ENCODE measurements at places on chromosomes 7 and 10. TPM values are rescaled to one million over a fixed set of nuclear protein-coding genes. Genes with fewer than 3 reads are reported as not detected.

GRCh38 chr10:77127243-77127642 is 510.4 kb downstream of the KCNMA1 start:
- DNase-seq = no peak

H2BK1 gene
- 0.64 TPM for total RNA-seq

NPTX2 gene
- not detected for total RNA-seq

DNA sequence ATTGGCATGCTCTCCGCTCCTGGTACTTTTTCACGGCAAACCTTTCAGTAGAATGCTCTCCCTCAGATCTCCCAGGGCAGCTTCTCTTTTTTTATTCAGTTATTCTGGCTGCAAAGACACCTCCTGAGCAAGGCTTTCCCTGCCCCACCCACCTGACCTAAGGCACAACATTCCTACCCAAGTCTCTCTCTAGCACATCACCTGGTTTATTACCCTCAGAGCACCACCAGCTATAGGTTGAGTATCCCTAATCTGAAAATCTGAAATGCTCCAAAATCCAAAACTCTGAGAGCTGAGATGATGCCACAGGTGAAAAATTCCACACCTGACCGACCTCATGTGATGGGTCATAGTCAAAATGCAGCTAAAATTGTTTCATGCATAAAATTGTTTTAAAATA is 99.6 kb downstream of the GLI3 start:
- DNase-seq = no peak

DNA sequence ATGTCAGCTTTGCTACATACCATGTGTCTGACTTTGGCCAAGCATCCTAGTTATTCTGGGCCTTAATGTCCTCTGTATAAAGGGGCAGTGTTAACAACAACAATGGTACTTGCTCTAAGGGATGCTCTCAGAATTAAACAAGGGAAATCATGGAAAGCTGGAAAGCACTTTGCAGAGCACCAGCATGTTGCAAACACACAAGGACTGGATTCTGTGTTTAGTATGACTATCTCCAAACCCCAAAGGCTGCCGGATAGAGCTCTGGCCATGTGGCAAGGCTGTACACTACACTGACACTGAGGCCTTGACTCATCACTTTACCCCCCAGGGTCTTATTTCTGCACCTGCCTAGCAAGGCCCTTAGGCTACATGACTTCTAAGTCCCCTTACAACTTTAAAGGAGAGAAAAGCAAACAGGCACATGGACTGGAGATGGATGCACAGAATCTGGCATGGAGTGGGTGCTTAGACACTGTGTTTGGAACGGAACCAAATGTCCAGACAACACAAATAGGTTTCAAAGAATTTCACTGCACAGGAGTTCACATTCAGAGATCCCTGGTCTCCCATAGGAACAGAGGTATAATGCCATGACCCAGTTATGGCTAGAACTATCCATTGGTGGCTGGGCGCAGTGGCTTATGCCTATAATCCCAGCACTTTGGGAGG is 74.6 kb downstream of the FAM13C start:
- DNase-seq = no peak

RPS24 gene
- 3,319 TPM for total RNA-seq

CTNNA3 gene
- total RNA-seq = 0.02 TPM

DNA sequence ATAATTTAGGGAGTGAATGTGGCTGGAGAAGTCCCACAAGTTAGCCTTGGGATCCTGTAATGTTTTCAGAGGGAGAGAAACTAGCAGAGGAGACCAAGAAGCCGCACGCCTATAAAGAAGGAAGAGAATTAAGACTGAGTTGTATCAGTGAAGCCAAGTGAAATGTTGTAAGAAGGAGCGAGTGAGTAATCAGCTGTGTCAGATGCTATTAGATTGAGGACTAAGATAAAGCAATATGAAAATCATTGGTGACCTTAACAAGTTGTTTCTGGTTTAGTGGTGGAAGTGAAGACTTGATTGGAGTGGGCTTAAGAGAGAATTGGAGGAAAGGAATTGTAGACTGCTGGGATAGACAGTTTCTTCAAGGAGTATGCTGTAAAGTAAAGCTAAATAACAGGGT is 8.8 kb downstream of the CCSER2 start:
- DNase-seq = no peak

GRCh38 chr10:126387041-126387921 is 996 bp downstream of the ADAM12 start:
- DNase-seq = peak; percentile 18

GRCh38 chr7:455110-455928 is 64.3 kb downstream of the PDGFA start:
- DNase-seq = peak; percentile 77

DNA sequence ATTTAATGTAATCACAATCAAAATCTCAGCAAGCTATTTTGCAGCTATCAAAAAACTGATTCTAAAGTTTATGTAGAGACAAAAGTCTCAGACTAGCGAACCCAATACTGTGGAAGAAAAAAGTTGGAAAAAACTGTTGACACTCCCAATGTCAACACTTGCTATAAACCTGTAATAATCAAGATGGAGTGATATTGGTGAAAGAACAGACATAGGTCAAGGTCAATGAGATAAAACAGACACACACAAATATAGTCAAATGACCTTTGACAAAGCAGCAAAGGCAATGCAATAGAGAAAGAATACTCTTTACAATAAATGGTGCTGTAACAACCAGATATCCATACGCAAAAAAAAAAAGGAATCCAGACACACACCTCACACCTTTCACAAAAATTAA is 84.5 kb downstream of the ATE1 start:
- DNase-seq = no peak

GRCh38 chr7:130481898-130482297 is 10.0 kb upstream of the MEST start:
- peak; percentile 12 for DNase-seq

- no peak for DNase-seq
These were observed 341 bp downstream of the GOT1 start for GRCh38 chr10:99430116-99430450.

DNA sequence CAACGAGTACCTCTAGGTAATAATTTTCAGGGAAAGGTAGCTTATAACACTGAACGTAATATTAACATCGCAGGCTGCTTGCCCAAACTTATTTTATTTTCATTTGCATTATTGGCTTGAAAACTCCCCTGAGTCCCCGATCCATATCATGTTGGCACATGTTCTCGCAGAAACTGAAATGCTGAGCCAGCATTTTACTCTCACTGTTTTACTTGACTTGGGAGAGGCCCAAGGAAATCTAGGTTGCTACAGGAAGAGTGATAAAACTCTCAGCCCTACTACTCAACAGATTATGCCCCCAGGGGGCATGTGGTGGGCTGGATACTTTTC is 183.5 kb upstream of the HABP2 start:
- DNase-seq = no peak

DNA sequence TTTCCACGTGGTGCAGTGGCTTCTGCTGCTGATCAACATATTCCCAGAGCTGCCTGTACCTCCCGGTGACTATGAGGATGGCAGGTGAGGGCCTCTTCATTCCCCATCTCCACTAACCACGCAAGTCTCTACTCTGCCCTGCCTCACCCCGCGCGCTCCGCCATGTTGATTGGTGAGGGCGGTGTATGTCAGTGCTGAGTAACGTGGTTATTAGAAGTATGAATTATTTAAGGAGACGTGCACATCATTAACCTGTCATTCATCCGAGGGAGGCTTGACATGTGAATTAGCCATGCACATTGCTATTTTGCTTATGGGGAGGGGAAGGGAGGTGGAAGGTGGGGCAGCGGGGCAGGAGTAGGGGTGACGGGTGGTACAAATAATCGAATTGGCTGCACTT is 138.6 kb downstream of the SORCS3 start:
- DNase-seq = no peak

SSBP1 gene
- total RNA-seq = 516 TPM
